ENCODE measurements at places on chromosomes 2 and 18.

GRCh38 chr2:119307419-119308140, 59.1 kb downstream of the C2orf76 start:
- no peak for DNase-seq

DNA sequence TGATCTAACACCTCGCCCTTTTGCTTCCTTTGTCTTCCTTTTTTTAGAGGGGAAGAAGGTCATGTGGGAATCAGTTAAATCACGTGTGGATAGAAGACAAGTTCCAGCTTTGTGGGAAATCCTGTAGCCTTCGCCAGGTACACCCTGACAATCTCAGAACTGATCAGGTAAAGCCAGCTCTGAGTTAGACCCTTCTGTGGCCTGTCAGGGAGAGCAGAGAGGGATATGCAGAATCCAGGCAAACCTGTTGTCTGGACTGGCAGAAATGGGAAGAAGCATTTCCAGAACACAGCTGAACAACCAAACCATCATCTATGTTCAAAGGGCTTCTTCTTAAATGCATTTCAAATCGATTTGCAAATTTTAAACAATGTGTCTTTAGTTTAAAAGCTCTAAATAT, 247.4 kb upstream of the FN1 start:
- DNase-seq = no peak

- no peak for DNase-seq
Measured at GRCh38 chr2:29367986-29368658, 252.9 kb downstream of the CLIP4 start.

- DNase-seq = no peak
Measured at GRCh38 chr2:68250196-68250595, 2.1 kb downstream of the PPP3R1 start.

GRCh38 chr2:191499874-191500565, 177.9 kb upstream of the NABP1 start:
- no peak for DNase-seq

GRCh38 chr2:232793271-232793670, 16.9 kb upstream of the KCNJ13 start:
- no peak for DNase-seq

GRCh38 chr18:1304392-1304992, 399.8 kb downstream of the ADCYAP1 start:
- DNase-seq = no peak

DNA sequence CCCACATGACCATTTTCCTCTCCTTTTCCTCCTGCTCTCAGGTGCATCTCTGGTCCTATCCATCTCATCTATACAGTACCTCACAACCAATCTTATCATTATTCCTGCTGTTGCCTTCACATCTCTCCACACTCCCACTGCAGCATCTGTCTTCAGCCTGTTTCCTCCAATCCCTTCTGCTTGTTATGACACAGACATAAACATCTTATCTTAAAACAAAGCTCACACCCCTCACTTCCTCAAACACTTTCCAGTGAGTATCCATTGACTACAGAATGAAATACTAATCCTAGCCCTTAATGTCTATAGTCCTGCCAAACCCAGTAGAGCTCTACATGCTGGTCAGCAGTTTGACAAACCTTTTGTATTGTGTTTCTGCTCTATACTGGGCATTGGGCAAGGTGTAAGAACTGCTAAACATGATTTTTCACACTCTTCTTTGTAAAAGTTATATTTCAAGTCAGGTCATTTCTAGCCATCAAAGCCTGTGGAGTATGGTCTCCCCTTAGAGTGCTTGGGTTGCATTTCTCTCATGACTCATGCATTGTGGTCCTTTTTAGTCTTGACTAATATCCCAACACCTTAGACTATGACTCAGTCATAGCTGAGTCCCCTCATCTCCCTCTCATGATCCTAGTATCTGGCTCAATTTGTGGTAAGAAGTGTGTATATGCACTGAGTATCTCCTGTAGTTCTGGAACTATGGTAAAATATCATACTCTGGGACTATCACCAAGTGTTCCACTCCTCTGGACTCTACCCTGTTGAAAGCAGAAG, 187.0 kb downstream of the CYRIA start:
- DNase-seq = no peak

DNA sequence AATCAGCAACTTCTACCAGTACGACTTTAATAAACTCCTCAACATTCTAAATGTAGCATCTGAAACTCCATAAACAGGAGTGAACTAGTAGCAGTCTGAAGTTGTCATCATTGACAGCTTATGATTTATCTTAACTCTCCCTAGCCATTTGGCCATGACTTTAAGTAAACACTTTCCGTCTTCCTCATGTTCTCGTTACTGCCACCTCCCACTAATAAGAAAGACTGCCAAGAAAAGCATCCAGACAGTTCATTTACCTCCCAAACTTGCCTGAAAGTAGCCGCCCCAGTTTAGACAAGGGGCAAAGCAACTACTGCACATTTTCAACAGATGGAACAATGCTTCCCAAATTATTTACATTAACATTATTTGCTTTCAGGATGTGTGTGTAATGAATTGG, 287.5 kb downstream of the OSR1 start:
- DNase-seq = no peak

- no peak for DNase-seq
Measured at GRCh38 chr2:1690056-1690775, 54.1 kb downstream of the PXDN start.

- no peak for DNase-seq
Measured at GRCh38 chr2:199668645-199669044, 182.3 kb downstream of the FTCDNL1 start.

DNA sequence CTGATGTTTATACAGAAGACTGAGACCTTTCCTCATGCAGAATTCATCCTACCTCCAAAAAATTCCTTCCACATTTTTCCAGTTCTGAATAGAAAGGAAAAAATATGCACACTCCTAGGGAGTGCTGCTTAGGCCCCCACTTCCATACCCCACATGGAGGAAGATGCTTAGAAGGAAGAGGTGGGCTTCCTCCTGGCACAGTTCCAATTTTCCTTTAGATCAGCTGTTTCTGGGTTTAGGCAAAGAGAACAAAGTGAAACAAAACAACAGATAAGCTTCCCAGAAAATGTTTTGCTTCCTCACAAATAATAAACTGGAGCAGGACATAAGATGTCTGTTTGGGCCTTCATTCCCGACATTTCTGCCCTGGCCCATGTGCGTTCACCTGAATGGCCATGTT, 172.6 kb downstream of the PRPF40A start:
- DNase-seq = no peak

DNA sequence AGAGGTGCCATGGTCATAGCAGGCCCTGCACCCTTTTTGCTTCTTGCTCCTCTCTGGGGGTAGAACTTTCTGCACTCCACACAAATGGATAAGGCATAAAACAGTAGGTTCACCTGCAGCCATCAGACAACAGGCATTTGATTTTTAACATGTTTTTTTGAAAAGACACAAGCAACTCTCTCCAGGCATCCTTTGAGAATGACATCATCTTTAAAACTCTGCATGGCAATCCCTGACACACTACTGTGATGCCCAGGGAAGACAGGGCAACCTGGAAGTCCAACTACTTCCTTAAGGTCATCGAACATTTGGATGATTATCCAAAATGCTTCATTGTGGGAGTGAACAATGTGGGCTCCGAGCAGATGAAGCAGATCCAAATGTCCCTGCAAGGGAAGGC, 82.8 kb downstream of the SKA1 start:
- DNase-seq = no peak

DNA sequence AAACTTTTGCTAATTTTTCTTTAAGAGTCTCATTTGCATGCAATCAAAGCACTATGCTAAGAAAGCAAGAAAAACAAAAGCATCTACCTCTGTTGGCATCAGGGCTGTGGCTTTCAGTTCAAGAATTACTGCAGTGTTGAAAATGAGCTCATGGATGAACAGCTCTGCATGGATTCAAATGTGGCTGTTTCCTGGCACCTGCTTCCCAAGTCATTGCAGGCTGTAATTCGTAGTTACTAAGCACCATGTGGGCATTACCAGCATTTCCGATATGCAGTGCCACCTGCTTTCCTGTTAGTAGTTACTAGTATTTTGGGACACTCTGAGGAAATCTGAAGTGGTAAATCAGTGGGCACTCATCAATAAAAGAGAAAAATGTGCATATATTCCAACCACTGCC, 37.8 kb upstream of the FAM110C start:
- DNase-seq = no peak

DNA sequence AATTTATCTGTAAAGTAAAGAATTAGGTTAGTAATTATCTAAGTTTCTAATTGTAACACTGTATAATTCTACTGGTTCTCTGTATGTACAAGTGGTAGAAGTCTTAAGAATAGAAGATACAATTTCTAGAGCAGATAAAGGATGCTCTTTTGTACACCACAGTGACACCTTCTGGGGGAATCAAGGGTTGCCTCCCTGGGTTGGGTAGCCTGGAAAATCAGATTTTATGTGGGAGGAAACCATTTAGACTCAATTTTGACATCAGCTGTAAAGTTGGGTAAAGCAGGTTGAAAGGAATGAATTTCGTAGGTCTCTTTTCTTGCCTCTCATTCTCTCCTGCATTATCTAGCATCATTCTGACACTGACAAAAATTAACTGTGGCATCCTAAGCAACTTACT, 354.8 kb downstream of the DCC start:
- DNase-seq = no peak

DNA sequence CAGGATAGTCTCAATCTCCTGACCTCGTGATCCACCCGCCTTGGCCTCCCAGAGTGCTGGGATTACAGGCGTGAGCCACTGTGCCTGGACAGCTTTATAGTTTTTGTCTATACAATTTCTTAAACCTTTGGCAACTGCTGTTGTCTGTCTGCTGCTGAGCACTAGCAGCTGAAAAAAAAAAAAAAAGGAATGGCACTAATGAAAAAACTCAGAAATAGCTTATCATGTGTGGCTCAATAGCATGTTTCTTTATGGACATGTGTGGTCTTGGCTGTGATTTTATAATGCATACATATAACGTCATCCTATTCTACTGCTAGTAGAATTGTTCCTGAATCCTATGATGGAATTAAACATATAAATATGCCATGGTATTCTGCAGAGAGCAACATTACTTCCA, 231.2 kb downstream of the TPGS2 start:
- no peak for DNase-seq

GRCh38 chr2:17373041-17373440, 145.2 kb downstream of the RAD51AP2 start:
- DNase-seq = no peak

- no peak for DNase-seq
Measured at GRCh38 chr2:106890606-106891005, 4.6 kb upstream of the ST6GAL2 start.

- DNase-seq = no peak
Measured at GRCh38 chr2:119106301-119106897, 52.2 kb downstream of the C1QL2 start.

- DNase-seq = no peak
Measured at GRCh38 chr2:73072416-73072815, 904 bp upstream of the SFXN5 start.

DNA sequence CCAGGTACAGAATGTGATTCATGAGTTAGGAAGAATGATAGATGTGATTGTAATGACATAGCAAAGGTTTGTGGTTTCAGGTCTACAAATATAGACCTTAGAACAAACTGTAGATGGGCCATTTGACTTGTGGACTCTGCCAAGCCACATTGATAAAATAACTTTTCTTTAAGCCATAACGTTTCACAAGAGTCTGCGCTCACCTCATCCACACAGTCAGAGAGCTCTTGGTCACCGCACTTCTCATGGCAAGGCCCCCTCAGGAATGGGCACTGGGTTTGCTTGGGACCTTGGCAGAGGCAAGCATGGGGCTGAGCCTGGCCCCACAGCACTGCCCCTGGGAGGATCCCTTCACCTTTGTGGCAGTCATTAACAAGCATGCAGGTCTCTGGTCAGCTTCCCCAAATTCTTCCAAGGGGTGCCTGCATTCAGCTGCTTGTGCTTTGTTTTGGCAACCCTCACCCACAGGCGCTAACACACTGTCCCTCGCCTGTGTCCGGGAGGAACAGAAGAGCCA, 14.0 kb downstream of the ARMC9 start:
- no peak for DNase-seq

DNA sequence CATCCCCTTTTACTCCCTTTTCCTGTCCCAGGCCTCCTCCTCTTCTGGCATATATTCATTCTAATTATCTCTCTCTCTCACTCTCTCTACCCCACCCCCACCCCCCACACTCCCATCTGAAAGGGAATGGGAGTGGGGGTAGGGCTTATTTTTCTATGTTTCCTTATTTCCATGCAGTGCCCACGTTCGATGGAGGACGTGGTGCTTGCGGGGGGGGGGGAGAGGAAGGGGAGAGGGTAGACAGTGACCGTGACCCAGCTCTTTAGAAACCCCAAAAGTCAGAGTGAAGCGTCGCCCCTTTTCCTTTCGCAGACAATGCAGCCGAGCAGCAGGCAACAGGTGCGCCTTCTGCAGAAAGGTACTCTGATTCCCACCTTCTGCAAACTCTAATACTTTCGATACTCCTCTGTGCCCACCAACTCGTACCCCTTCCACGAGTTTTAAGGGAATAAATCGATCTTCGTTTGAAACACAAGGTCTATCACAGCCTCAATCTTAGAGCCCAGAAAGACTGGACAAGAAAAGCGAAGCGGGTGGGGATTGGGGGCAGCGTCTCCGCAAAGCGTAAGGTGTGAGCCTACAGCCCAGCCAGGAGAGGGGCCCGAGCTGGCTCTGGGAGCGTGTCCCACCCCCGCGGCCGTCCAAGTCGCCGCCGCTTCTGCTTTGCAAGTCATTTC, 891 bp upstream of the NR4A2 start:
- DNase-seq = no peak

- DNase-seq = no peak
Measured at GRCh38 chr2:143694335-143694734, 565.1 kb downstream of the ARHGAP15 start.

GRCh38 chr2:187842978-187843847, 289.0 kb upstream of the TFPI start:
- DNase-seq = no peak

DNA sequence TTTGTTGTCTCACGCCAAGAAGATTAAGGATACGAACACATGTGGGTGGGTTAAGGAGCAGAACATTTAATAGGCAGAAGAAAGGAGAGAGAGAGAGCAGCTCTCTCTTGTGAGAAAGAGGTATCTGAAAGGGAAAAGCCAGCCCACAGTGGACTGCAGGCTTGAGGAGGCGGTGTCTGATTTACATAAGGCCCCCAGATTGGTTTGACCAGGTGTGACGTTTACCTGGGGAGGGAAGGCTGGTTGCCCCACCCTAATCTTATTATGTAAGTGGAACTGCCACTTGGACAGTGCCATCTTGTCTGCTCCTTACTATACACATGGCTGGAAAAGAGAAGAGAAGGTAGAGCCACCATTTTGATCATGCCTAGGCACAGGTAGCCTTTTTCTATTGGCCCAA, 189.2 kb downstream of the NCK2 start:
- no peak for DNase-seq

- no peak for DNase-seq
Measured at GRCh38 chr2:24454294-24454693, 36.8 kb upstream of the NCOA1 start.

DNA sequence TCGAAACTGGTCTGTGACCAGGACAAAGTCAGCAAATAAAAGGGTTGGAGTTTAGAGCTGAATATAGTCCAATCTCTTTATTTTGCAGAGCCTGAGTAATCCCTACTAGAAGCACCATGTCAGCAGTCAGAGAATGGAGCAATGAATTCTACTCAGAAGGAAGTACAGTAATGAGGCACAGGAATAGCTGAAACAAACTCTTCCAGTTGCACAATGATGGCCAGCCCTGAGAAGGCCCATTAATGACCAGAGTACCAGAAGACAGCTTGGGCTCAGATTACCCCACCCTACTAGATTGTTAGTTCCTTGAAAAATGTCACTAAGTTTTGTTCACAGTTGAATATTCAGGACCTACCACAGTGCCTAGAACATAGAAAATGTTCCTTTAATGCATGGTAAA, 40.3 kb upstream of the SCG2 start:
- DNase-seq = no peak
